ENCODE measurements at places on chromosomes 11 and 22. TPM values are rescaled to one million over a fixed set of nuclear protein-coding genes. Genes with fewer than 3 reads are reported as not detected.

PDGFB gene
- total RNA-seq, result 12.1 TPM

RPL3 gene
- total RNA-seq, result 1,058 TPM

ANO1 gene
- 17.8 TPM for total RNA-seq

MCHR1 gene
- not detected for total RNA-seq

HBG1 gene
- not detected for total RNA-seq

GRCh38 chr11:116797816-116798215, 6.1 kb upstream of the APOA5 start:
- no peaks in the 10 kb centered on the region for H3K4me1 ChIP-seq
- H3K27me3 ChIP-seq, result peaks cover 6% of the 10 kb centered on the region
- H3K4me3 ChIP-seq, result no peak overlapping the region
- no peak for DNase-seq

DNA sequence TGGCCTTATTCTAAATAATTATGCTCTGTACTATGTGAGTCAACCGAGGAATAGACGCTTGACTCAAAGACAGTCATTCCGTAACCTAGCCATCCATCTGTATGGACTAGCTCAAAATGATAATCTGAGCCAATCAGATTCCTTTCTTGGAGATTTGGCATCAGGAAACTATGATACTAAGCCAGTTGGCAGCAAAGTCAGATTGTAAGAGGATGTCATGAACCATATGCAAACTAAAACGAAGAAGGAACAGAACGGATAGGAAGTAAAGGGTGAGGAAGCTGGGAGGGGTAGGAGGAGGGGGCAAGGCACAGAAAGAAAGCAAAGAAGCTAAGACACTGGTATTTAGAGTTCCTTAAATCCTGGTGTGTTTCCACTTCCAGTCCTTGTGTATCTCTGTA, 10.7 kb upstream of the SESN3 start:
- no peaks in the 10 kb centered on the region for H3K27me3 ChIP-seq
- H3K36me3 ChIP-seq, result no peaks in the 10 kb centered on the region

DNA sequence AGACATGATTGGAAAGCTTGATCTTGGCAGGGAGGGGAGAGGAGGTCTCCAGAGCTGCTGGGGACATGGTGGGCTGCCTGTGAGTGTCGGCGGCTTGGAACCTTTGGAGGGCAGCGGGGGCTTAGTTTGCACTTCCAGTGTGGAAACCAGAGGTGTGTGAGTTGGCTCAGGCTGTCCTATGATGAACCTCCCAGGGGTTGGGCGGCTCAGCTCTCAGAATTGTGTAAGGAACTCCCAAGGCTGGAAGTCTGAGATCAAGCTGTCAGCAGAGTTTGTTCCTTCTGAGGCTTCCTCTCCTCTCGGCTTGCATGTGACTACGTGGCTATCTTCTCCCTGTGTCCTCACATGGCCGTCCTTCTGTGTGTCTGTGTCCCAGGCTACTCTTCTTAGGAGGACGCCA, 87.9 kb upstream of the B3GAT1 start:
- no peaks in the 10 kb centered on the region for H3K4me1 ChIP-seq
- no peaks in the 10 kb centered on the region for H3K36me3 ChIP-seq
- DNase-seq, result no peak
- no peak overlapping the region for H3K4me3 ChIP-seq
- H3K27me3 ChIP-seq, result peaks cover 14% of the 10 kb centered on the region

DNA sequence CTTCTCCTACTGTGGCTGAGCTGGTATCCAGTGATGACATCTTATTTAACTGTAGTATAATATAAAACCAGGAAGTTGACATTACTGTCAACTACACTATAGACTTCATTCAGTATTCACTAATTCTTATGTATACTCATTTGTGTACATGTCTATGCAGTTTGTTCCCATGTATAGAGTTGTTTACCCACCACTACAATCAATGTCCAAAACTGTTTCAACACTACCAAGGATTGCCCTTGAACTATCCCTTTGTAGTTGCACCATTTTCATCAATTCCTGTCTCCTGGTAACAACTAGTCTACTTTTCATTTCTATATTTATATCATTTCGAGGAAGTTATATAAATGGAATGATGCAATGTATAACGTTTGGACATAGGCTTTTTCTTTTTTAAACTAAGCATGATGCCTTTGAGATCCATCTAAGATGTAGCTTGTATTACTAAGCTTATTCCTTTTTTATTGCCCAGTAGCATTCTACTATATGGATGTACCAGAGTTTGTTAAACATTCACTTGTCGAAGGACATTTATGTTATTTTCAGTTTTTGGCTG, 39.2 kb downstream of the TMEM135 start:
- no peaks in the 10 kb centered on the region for H3K27me3 ChIP-seq
- no peak overlapping the region for H3K27ac ChIP-seq
- H3K4me3 ChIP-seq, result no peak overlapping the region

DNA sequence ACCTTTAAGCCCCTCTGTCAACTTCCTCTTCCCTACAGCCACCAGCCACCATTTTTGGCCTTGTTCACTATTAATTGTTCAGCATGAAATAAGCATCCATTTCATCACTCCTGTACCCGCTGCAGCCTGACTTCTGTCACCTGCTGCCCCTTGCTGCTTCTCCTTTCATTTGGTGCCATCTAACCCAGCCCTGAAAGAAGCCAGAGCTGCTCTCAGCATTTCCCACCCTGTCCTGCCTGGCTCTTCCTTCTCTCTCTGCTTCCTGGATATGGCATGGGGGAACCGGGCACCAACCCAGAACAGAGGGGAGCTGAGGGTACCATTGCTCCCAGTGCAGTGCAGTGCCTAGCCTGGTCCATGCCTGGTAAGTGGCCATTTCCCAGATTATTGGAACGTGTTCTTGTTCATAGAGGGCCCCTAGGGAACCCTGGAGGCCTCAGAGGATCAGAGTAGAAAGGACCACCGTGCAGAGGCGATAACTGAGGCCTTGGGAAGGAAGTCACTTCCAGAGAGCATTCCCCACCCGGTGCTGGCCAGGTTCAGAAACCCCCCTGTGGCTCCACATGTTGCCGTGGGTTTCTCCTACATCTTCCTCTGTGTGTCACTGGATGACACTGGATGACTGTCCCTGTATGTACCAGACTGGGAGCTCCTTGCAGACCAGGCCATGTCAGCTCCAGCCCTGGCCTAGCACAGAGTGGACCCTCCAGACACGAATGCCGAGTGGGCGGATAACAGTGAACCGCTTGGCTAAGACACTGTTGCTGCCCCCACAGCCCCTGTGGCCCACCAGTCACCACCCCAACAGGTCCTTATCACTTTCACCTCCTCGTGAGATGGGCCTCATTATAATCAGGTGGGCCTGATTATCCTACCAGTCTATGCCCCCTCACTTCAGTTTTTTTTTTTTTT, 4.7 kb downstream of the YDJC start:
- peaks cover 24% of the 10 kb centered on the region for H3K4me1 ChIP-seq
- peaks cover 91% of the 10 kb centered on the region for H3K36me3 ChIP-seq
- H3K4me3 ChIP-seq, result no peak overlapping the region
- DNase-seq, result no peak
- peak overlapping the region; percentile 30 for H3K27ac ChIP-seq
- H3K27me3 ChIP-seq, result no peaks in the 10 kb centered on the region

- DNase-seq, result no peak
- H3K27me3 ChIP-seq, result no peaks in the 10 kb centered on the region
- H3K4me1 ChIP-seq, result no peaks in the 10 kb centered on the region
- H3K27ac ChIP-seq, result no peak overlapping the region
- no peaks in the 10 kb centered on the region for H3K36me3 ChIP-seq
Observed at GRCh38 chr11:31110830-31111229, 258.7 kb downstream of the DCDC1 start.

- H3K27me3 ChIP-seq, result no peaks in the 10 kb centered on the region
- H3K36me3 ChIP-seq, result peaks cover 5% of the 10 kb centered on the region
- DNase-seq, result peak; percentile 84
- peak overlapping the region; percentile 69 for H3K27ac ChIP-seq
- no peak overlapping the region for H3K4me3 ChIP-seq
Observed at GRCh38 chr22:47333625-47334024, 571.2 kb downstream of the TBC1D22A start.

GRCh38 chr11:33622806-33623205, 77.8 kb downstream of the C11orf91 start:
- peaks cover 5% of the 10 kb centered on the region for H3K36me3 ChIP-seq
- DNase-seq, result no peak
- H3K27me3 ChIP-seq, result no peaks in the 10 kb centered on the region
- H3K27ac ChIP-seq, result no peak overlapping the region

DNA sequence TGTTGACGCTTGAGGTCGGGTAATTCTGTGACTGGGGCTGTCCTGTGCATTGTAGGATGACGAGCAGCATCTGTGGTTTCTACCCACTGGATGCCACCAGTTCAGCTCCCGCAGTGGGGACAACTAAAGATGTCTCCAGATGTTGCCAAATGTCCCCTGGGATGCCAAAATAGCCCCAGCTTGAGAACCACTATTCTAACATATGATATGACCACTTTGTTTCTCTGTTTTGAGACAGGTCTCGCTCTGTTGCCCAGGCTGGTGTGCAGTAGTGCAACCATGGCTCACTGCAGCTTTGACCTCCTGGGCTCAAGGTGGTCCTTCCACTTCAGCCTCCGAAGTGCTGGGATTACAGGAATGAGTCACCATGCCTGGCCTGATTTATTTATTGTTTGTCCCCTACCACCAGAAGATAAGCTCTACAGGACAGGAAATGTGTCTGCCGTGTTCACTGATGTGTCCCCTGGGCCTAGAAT, 4.4 kb upstream of the MEN1 start:
- peaks cover 14% of the 10 kb centered on the region for H3K36me3 ChIP-seq
- H3K4me1 ChIP-seq, result peaks cover 10% of the 10 kb centered on the region
- no peak overlapping the region for H3K4me3 ChIP-seq
- H3K27me3 ChIP-seq, result no peaks in the 10 kb centered on the region
- no peak overlapping the region for H3K27ac ChIP-seq

DNA sequence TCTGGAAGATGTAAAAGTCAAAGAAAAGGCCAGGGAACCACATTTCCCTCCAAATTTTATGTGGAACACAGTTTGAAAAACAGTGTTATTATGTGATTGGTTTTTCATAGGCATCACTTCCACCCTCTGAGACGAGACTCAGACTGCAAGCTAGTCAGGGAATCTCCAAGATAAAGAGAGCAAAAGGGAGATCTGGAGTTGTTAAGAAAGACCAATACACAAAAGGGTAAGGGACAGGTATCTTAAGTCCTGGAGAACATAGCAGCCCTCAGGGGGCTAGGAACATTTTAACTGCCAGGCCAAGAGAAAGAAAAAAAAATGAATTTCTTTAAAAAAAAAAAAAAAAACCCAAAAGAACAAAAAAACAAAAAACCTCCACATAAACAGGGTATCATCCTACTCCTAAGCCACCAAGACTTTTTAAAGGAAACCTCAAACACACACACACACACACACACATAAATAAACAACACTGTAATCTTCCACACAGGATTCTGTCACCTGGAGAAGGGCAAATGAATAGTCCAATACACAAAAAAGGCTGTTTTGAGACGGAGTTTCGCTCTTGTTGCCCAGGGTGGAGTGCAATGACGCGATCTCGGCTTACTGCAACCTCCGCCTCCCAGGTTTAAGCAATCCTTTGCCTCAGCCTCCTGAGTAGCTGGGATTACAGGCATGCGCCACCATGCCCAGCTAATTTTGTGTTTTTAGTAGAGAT, 44.5 kb downstream of the CELF1 start:
- H3K4me3 ChIP-seq, result no peak overlapping the region
- H3K36me3 ChIP-seq, result peaks cover 32% of the 10 kb centered on the region
- H3K27me3 ChIP-seq, result no peaks in the 10 kb centered on the region
- H3K27ac ChIP-seq, result peak overlapping the region; percentile 86

- H3K36me3 ChIP-seq, result no peaks in the 10 kb centered on the region
- no peaks in the 10 kb centered on the region for H3K27me3 ChIP-seq
- no peak overlapping the region for H3K27ac ChIP-seq
- H3K4me3 ChIP-seq, result no peak overlapping the region
Observed at GRCh38 chr11:81007046-81007445, 1566.2 kb upstream of the TENM4 start.

DNA sequence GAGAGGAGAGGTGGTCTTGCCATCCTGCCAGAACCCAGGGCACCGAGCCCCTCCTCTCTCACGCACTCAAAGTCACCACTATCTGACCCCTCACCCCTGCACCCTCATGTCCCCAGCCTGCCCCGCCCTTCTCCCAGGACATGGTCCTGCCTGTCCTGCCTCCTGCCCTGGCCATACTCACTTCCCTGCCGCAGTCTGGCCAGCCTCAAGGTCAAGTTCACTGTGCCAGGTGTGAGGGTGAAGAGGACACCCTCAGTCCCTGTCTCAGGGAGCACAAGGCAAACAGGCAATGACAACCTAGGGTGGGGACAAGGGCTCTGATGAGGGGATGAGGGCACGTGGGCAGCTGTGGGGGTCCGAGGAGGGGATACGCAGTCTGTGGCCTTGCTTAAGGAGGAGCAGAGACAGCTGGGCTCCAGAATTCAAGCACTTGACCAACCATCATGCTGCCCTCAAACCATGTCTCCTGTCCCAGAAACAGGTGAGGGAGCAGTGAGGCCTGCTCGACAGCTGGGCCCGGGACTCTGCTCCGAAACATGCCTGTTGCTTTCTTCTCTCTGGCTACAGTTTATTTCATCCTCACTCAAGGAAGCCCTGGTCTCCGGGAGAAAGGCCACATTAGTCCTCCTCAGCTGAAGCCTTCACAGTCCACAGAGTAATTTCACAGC, 36.6 kb downstream of the PDGFB start:
- no peak overlapping the region for H3K4me3 ChIP-seq
- DNase-seq, result no peak
- H3K27ac ChIP-seq, result peak overlapping the region; percentile 65
- H3K27me3 ChIP-seq, result no peaks in the 10 kb centered on the region
- H3K4me1 ChIP-seq, result peaks cover 55% of the 10 kb centered on the region

GRCh38 chr11:119890466-119890865, 161.5 kb upstream of the NECTIN1 start:
- DNase-seq, result no peak
- H3K4me3 ChIP-seq, result no peak overlapping the region
- peaks cover 38% of the 10 kb centered on the region for H3K27me3 ChIP-seq
- H3K27ac ChIP-seq, result no peak overlapping the region
- H3K4me1 ChIP-seq, result no peaks in the 10 kb centered on the region

- DNase-seq, result no peak
- H3K27me3 ChIP-seq, result peaks cover 71% of the 10 kb centered on the region
- no peak overlapping the region for H3K27ac ChIP-seq
- H3K36me3 ChIP-seq, result no peaks in the 10 kb centered on the region
Observed at GRCh38 chr11:19315511-19315910, 74.8 kb upstream of the E2F8 start.

GRCh38 chr11:40328890-40329614, 1130.4 kb downstream of the LRRC4C start:
- no peak overlapping the region for H3K4me3 ChIP-seq
- no peaks in the 10 kb centered on the region for H3K4me1 ChIP-seq
- H3K27me3 ChIP-seq, result no peaks in the 10 kb centered on the region
- DNase-seq, result peak; percentile 26

DNA sequence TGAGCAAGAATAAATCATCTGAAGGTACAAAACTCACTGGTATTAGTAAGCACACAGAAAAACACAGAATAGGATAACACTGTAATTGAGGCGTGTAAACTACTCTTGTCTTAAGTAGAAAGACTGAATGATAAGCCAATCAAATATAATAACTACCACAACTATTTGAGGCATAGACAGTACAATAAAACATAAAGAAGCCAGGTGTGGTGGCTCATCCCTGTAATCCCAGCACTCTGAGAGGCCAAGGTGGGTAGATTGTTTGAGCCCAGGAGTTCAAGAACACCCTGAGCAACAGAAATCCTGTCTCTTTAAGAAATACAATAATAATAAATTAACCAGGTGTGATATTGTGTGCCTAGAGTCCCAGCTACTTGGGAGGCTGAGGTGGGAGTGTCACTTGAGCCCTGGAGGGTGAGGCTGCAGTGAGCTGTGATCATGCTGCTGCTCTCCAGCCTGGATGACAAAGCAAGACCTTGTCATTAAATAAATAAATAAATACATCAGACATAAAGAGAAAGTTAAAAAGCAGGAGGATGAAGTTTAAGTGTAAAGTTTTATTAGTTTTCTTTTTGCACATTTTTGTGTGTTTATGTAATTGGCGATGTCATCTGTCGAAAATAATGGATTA, 390.6 kb downstream of the DYNC2H1 start:
- no peaks in the 10 kb centered on the region for H3K27me3 ChIP-seq
- H3K4me3 ChIP-seq, result no peak overlapping the region
- no peak overlapping the region for H3K27ac ChIP-seq
- no peaks in the 10 kb centered on the region for H3K36me3 ChIP-seq
- no peaks in the 10 kb centered on the region for H3K4me1 ChIP-seq
